Lung microvascular endothelial cell (primary cell): ENCODE measurements at places on chromosomes 4 and X. TPM values are rescaled to one million over a fixed set of nuclear protein-coding genes. Genes with fewer than 3 reads are reported as not detected.

Gene MGARP
- total RNA-seq = 0.40 and 0.44 TPM in 2 replicates

Gene KCND1
- 0.20 and 0.22 TPM in 2 replicates for total RNA-seq

Gene PGAM4
- not detected in 2 replicates for total RNA-seq

Gene IGSF1
- 0.87 TPM in 1 of 2 replicates, not detected in the other for total RNA-seq

Gene MXRA5
- total RNA-seq = under 0.01 TPM in 1 of 2 replicates, not detected in the other

GRCh38 chr4:128162434-128162833 is 101.3 kb downstream of the LARP1B start:
- peak; percentile 53 for DNase-seq

- peak; percentile 45 for DNase-seq
Measured at GRCh38 chr4:139027776-139028175, 12.2 kb downstream of the NOCT start.

GRCh38 chr4:153771046-153771445 is 11.2 kb upstream of the RNF175 start:
- DNase-seq = no peak

DNA sequence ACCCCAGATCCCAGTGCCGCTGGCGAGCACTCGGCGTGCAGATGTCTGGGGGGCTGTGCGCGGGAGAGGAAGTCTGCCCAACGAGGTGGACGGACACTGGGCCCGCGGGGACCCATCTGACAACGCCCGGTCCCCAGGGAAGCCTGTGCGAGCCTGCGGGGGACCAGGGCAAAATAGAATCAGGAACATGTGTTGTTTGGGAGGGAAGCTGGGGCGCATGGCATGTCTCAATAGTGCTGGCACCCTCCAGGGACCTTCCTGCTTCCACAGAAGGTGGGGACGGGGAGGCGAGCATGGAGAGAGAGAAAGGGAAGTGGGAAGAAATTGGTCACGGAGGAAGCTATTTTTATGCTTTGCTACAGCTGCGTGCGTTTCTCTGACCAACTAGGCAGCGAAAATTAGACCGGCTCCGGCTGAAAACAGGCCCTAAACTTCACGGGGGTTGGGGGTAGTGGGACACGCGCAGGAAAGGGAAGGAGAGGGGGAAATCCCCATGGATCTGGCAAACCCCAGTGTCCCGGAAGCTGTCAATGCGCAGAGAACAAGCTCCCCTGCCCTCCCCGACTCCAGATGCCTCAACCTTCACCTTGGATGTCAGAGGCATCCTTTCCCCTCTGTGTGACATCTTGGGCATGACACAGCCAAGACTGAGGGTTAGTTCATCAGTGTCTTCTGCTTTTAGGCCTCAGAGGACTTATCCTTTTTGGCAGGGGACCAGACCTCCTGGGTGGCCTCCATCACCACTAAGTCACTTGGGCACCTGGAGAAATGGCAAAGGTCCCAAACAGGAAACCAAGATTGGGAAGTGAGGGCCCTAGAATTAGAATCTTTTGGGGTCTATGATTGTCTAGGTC is 169.8 kb upstream of the BCOR start:
- DNase-seq = peak; percentile 15

- no peak for DNase-seq
Measured at GRCh38 chr4:127196655-127197352, 436.0 kb upstream of the INTU start.

- DNase-seq = no peak
Measured at GRCh38 chrX:122666601-122667000, 517.5 kb upstream of the GRIA3 start.
